ENCODE measurements at places on chromosomes 5 and 9. TPM values are rescaled to one million over a fixed set of nuclear protein-coding genes. Genes with fewer than 3 reads are reported as not detected.

GRCh38 chr5:32419791-32420190 lies 24.7 kb downstream of the ZFR start:
- DNase-seq, result no peak

Gene DNAI1
- not detected for total RNA-seq

- peak; percentile 72 for DNase-seq
These were observed 261.4 kb upstream of the KLF4 start for GRCh38 chr9:107750741-107751566.

GRCh38 chr5:91690921-91691320 lies 307.8 kb upstream of the ARRDC3 start:
- DNase-seq, result no peak

Gene VCAN
- 9.7 TPM for total RNA-seq

Gene PCDHB3
- not detected for total RNA-seq

- no peak for DNase-seq
These were observed 91.8 kb upstream of the DMRTA1 start for GRCh38 chr9:22354699-22355384.

GRCh38 chr9:130940693-130941576 lies 1.9 kb upstream of the FIBCD1 start:
- DNase-seq, result peak; percentile 93

DNA sequence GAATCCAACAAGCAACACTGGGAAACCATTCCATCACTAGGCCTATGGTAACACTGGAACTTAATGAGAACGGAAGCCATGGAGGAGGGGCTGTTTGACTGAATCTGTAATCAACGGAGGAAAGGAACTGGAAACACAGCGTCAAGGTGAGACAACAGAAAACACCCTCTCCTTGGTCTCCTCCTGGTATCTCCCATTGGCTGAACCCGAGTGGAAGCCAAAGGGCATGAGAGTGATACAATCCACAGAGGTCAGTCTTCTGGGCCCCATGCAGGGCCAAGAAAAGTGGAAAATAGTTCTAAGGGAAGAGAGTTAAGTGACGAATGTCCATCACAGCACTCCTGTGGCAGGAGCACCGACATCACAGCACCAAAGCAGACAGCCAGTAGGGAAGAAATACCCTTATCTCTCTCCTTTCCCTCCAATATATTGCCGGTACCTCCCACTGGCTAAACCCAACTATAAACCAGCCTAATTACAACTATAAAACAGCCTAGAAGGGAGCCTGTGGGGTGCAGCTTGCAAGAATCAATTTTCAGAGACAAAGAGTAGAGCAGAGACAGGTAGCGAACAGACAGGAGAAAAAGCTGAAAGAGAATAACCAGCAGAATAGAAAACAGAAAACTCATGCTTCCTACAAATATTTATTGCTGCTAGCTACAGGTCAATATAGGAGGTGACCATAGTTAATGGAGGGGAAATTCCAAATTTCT lies 107.4 kb upstream of the IFNE start:
- DNase-seq, result no peak

GRCh38 chr5:135110785-135111596 lies 77.0 kb upstream of the PITX1 start:
- no peak for DNase-seq

DNA sequence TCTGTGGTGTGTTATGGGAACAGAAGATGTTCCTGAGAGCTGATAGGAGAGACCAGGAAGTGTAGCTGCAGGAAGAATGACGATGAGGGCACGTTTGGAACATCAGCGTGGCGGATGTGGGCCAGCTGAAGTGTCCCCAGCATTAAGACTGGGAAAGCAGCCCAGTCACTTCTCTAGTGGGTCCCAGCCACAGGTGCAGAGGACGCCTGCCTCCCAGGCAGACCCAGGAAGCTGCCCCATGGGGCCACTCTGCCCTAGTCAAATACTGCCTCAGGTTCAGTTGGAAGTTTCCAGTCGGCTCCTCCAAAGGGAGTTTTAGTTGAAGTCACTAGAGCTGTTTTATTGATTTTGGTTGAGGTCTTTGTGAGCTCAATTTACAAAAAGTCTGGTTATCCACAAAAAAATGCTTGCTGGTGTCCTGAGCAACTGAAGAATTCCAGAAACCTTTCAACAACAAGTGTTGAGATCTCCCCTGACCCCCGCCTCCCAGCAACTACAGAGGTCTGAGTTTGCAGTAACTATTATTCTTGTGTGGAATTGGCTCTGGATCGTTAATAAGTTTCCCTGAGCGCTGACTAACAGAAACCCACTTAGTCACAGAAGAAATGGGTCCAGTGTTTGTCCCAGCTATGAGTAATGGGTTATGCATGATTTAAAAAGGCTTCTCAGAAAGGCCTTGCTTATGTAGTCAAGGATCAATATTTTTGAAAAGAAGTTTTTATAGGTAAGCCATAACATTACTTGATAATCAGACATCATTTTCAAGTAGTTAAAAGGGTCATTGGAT lies 294.1 kb downstream of the FANCC start:
- no peak for DNase-seq

DNA sequence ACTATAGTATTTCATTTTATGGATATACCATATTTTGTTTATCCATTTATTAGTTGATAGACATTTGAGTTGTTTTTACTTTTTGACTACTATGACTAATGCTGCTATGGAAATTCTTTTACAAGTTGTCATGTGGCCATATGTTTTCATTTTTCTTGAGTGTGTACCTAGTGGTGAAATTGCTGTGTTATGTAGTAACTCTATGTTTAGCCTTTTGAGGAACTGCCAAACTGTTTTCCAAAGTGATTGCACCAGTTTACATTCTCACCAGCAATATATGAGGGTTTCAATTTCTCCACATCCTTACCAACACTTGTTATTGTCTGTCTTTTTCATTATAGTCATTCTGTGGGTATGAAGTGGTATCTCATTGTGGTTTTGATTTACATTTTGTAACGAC lies 75.4 kb downstream of the GRIA1 start:
- no peak for DNase-seq

DNA sequence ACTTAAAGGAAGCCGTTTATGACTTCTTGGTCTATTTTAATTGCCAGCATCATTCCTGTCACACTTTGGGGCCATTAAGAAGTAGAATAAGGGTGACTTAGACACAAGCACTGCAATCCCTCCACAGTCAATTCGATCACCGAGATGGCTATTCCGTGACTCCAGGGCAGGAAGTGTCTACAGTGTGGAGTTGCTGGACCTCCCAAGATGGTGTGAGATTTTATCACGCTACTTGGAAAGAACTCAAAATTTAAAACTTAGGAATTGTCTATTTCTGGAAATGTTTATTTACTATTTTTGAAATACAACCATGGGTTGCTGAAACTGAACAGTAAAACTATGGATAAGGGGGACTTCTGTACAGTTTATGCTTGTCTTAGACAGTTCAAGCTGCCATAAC lies 6.2 kb downstream of the FBXL7 start:
- no peak for DNase-seq

Data from transverse colon (tissue), 4 donors.